ENCODE measurements at places on chromosomes 13 and 19. TPM values are rescaled to one million over a fixed set of nuclear protein-coding genes. Genes with fewer than 3 reads are reported as not detected.

DNA sequence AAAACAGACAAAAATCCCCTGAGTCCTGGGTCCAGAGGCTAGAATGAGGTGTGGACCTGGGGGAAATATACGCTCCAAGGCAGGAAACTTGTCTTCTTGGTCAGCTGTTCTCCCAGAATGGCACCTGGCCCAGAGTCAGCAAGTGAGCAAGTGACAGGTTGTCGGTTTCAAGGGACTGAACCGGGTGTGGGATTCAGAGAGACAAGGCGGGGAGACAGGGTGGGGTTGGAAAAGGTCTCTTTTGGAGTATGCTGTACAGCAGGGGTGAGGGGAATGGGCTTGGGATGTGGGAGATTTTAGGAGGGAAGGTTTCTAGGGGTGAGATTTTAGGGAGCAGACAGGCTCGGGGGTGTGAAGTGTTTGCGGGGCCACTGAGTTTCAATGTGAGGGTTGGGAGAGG, 83.3 kb downstream of the RYR1 start:
- H3K4me1 ChIP-seq: peaks cover 8% of the 10 kb centered on the region
- H3K27ac ChIP-seq: no peak overlapping the region
- no peak overlapping the region for H3K4me3 ChIP-seq
- no peaks in the 10 kb centered on the region for H3K36me3 ChIP-seq
- no peak for DNase-seq

DNA sequence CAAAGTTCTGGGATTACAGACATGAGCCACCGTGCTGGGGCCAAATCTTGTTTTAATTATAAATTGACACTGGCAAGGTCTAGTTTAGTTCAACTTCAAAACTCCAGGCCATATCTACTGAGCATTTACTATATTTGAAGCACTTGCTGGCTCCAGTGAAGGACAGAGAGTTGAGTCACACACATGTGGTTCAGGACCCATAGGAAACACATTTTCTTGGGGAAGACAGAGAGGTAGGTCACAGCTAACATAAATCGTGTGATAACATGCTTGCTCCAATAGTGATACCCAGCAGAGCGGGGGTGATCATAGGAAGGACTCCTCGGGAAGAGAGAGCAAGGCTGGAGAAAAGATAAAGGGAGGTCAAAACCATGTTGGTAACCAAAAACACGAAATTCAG, 170.6 kb upstream of the TSC22D1 start:
- no peaks in the 10 kb centered on the region for H3K27me3 ChIP-seq
- no peak overlapping the region for H3K27ac ChIP-seq
- H3K4me3 ChIP-seq: no peak overlapping the region
- no peaks in the 10 kb centered on the region for H3K4me1 ChIP-seq

CYP4F3 gene
- 22.8 TPM for polyA plus RNA-seq

GRCh38 chr19:31141301-31141700, 207.9 kb downstream of the TSHZ3 start:
- H3K4me1 ChIP-seq: no peaks in the 10 kb centered on the region
- no peak overlapping the region for H3K4me3 ChIP-seq
- DNase-seq: no peak
- no peaks in the 10 kb centered on the region for H3K27me3 ChIP-seq

NRTN gene
- polyA plus RNA-seq: 5.3 TPM

GRCh38 chr19:45761714-45762113, 7.3 kb downstream of the SIX5 start:
- no peak overlapping the region for H3K27ac ChIP-seq
- no peak overlapping the region for H3K4me3 ChIP-seq
- DNase-seq: no peak
- peaks cover 25% of the 10 kb centered on the region for H3K4me1 ChIP-seq

DNA sequence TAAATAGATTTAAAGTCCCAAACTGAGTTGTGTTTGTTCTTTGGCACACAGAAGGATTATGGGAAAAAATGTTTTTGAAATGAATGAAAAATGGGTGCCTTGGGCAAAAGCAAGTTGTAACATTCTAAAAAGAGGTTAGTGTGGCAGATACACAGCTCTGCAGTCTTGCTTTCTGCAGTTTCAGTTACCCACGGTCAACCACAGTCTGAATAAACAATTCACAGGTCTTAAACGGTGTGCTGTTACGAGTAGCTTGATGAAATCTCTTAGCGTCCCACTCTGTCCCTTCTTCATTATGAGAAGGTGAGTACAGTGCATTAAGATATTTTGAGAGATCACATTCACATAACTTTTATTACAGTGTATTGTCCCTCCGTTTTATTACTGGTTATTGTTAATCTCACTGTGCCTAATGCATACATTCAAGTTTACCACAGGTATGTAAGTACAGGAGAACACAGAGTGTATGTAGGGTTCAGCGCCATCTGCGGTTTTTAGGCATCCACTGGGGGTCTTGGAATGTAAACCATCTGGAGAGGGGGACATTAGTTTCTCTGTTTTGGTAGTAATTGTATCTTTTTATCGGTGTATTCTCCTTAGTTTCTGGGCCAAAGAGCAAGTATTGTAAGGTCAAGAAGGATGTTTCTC, 8.1 kb downstream of the FARP1 start:
- peaks cover 42% of the 10 kb centered on the region for H3K36me3 ChIP-seq
- no peak overlapping the region for H3K4me3 ChIP-seq
- peak overlapping the region; percentile 9 for H3K27ac ChIP-seq
- H3K27me3 ChIP-seq: no peaks in the 10 kb centered on the region
- peaks cover 94% of the 10 kb centered on the region for H3K4me1 ChIP-seq

- no peaks in the 10 kb centered on the region for H3K36me3 ChIP-seq
- no peaks in the 10 kb centered on the region for H3K4me1 ChIP-seq
- no peak overlapping the region for H3K27ac ChIP-seq
- no peak overlapping the region for H3K4me3 ChIP-seq
- DNase-seq: no peak
Observed at GRCh38 chr13:85724546-85725432, 74.4 kb downstream of the SLITRK6 start.

ZNF8 gene
- 3.0 TPM for polyA plus RNA-seq

DNA sequence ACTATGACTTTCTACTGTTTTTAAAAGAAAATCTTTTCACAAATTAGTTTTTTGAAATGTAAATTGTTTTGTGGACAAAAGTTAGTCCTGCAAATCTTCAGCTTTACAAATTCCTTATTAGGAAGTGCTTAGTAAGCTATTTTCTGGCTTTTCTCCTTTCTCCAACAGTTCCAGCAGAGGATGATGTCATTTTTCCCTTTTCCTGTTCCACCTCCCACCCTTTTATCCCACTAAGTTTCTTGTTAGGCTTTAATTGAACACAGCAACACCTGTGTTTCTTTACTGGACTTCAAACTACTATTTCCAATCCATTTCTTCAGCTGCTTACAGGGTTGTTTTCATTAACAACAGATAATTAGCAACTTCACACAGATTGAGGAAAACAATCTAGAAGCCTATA, 389.2 kb downstream of the NDFIP2 start:
- no peak for DNase-seq
- no peak overlapping the region for H3K4me3 ChIP-seq
- H3K27me3 ChIP-seq: no peaks in the 10 kb centered on the region
- H3K27ac ChIP-seq: no peak overlapping the region

DNA sequence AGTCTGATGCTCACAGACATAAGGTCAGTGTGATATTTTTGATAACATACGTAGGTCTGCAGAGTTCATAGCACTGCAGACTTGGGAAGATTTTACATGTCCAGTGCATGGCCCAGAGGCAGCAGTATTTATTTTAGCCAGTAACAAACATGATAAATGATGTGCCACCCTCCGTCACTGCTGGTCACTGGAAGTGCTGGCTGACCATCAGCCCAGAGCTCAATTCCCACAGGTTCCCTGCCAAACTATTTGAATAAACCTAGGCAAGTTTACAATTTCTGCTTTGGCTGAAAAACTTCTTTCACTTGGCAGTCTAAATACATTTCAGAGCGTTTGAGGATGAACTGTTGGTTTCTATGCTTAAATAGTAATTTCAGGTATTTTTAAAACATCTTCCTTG, 135.5 kb upstream of the EDNRB start:
- H3K36me3 ChIP-seq: no peaks in the 10 kb centered on the region
- no peak overlapping the region for H3K4me3 ChIP-seq
- H3K27ac ChIP-seq: no peak overlapping the region
- no peaks in the 10 kb centered on the region for H3K27me3 ChIP-seq
- no peak for DNase-seq

- H3K36me3 ChIP-seq: no peaks in the 10 kb centered on the region
- peaks cover 59% of the 10 kb centered on the region for H3K4me1 ChIP-seq
- no peaks in the 10 kb centered on the region for H3K27me3 ChIP-seq
- no peak overlapping the region for H3K4me3 ChIP-seq
- DNase-seq: no peak
- peak overlapping the region; percentile 19 for H3K27ac ChIP-seq
Observed at GRCh38 chr19:2533686-2534422, 57.9 kb downstream of the GADD45B start.

PRSS57 gene
- 0.12 TPM for polyA plus RNA-seq

- H3K36me3 ChIP-seq: peaks cover 54% of the 10 kb centered on the region
- no peak overlapping the region for H3K27ac ChIP-seq
- H3K4me1 ChIP-seq: no peaks in the 10 kb centered on the region
- H3K27me3 ChIP-seq: no peaks in the 10 kb centered on the region
- H3K4me3 ChIP-seq: no peak overlapping the region
Observed at GRCh38 chr19:44662691-44663385, 8.4 kb upstream of the CEACAM19 start.

ZNF160 gene
- 8.1 TPM for polyA plus RNA-seq
